Endothelial cell of coronary artery (primary cell): ENCODE measurements at places on chromosomes 5 and 9. TPM values are rescaled to one million over a fixed set of nuclear protein-coding genes. Genes with fewer than 3 reads are reported as not detected.

The FUT7 gene
- total RNA-seq = not detected in 2 replicates

The FOXD4L4 gene
- 0.09 TPM in 2 replicates for total RNA-seq

The ACER2 gene
- total RNA-seq = 7.9 and 14.0 TPM in 2 replicates

The LOX gene
- total RNA-seq = 22.4 and 151 TPM in 2 replicates

The SURF4 gene
- total RNA-seq = 376 and 383 TPM in 2 replicates

The PCDHGB6 gene
- 1.7 and 2.7 TPM in 2 replicates for total RNA-seq

The NCS1 gene
- total RNA-seq = 26.4 and 33.8 TPM in 2 replicates

The NTRK2 gene
- total RNA-seq = 0.09 and 0.18 TPM in 2 replicates

The PAXX gene
- total RNA-seq = 14.8 and 18.4 TPM in 2 replicates

The OR5C1 gene
- total RNA-seq = not detected in 2 replicates

The ANKRD34B gene
- not detected in 2 replicates for total RNA-seq

The GDNF gene
- total RNA-seq = 0.09 TPM in 1 of 2 replicates, not detected in the other

The TEK gene
- total RNA-seq = 91.3 and 91.8 TPM in 2 replicates

The PPP2R2B gene
- not detected in 2 replicates for total RNA-seq

The ZFP37 gene
- 0.63 and 1.4 TPM in 2 replicates for total RNA-seq

The TUSC1 gene
- total RNA-seq = 7.0 and 10.7 TPM in 2 replicates

The LTC4S gene
- total RNA-seq = 1.1 and 1.2 TPM in 2 replicates

The ADAMTSL1 gene
- 21.6 and 25.0 TPM in 2 replicates for total RNA-seq

The DMRT3 gene
- total RNA-seq = not detected in 2 replicates

The NSA2 gene
- 94.5 and 104 TPM in 2 replicates for total RNA-seq

The GABBR2 gene
- total RNA-seq = 9.0 and 21.6 TPM in 2 replicates

The BTNL3 gene
- total RNA-seq = not detected in 2 replicates

The PTPN3 gene
- total RNA-seq = under 0.01 and 2.8 TPM in 2 replicates

The HSPA9 gene
- 227 and 290 TPM in 2 replicates for total RNA-seq

The SLC6A7 gene
- not detected in 2 replicates for total RNA-seq

The CHSY3 gene
- total RNA-seq = 4.1 and 6.9 TPM in 2 replicates

The ADAMTS6 gene
- 40.3 and 77.9 TPM in 2 replicates for total RNA-seq

The CCDC192 gene
- not detected in 2 replicates for total RNA-seq

The IRX2 gene
- total RNA-seq = 0.28 TPM in 1 of 2 replicates, not detected in the other

The NACC2 gene
- total RNA-seq = 18.8 and 28.8 TPM in 2 replicates

The COMMD10 gene
- 36.7 and 38.9 TPM in 2 replicates for total RNA-seq

The LRRC26 gene
- not detected in 2 replicates for total RNA-seq

The DMRT2 gene
- total RNA-seq = not detected in 2 replicates
